ENCODE measurements at places on chromosomes 4 and X. TPM values are rescaled to one million over a fixed set of nuclear protein-coding genes. Genes with fewer than 3 reads are reported as not detected.

Gene GPAT3
- 9.8 TPM for total RNA-seq

- ATAC-seq, result peak; percentile 86
Measured at GRCh38 chrX:27966492-27966891, 14.8 kb downstream of the DCAF8L1 start.

GRCh38 chr4:3477750-3478430 lies 14.8 kb downstream of the DOK7 start:
- ATAC-seq, result no peak

Gene NXF2
- not detected for total RNA-seq

- no peak for ATAC-seq
Measured at GRCh38 chr4:174318829-174319764, 35.4 kb downstream of the CEP44 start.

DNA sequence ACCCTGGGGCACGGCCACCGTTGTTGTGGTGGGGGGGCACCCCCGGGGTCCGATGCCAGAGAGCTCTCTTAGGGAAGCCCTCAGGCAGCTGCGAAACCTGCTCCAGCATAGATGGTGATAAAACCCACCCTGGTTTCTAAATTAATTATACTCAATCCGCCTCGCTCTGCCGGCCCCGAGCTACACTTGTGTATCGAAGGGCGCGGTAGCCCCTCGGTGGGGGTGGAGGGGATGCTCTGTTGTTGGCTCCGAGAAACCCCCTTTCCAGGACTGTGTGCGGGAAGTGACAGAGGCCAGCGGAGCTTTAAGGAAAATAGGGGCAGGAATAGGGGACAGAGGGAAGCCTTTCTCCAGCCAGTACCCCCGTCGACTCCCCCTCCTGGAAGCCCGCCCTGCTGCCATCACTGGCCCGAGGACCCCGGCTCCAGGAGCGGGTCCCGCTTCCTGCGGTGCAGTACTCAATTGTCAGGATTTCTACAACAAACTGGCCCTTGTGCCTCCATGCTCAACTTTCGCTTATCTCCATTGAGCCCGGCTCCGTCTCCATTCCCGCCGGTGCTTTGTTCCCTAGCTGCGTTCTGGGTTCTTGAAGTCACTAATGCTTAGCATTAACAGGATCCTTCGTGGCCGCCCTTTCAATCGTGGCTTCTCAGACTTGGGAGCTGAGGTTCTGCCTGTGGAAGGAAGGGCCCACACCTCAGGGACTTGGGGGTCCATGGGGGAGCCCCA lies 408.2 kb downstream of the BCOR start:
- no peak for ATAC-seq

Gene NAA11
- not detected for total RNA-seq

- ATAC-seq, result no peak
Measured at GRCh38 chr4:119315036-119315435, 6.9 kb downstream of the FABP2 start.

DNA sequence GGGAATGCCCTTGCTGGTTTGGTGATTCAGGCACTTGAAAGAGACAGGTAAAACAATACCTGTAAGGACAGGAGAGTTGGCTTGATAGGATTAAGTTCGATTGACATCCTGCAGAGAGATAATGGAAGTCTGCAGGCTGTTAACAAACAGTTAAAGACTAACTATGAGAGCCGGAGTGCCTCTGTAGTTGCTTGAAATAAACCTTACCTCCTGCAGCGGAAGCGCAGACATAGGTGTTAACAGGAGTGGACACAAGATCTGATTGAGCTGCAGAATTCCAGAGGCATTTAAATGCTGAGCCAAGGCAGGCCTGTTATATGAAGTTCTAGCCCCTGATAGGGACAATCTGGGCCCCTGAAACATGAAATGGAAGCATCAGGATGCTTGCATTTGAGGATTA lies 416.7 kb upstream of the MAOA start:
- no peak for ATAC-seq

- no peak for ATAC-seq
Measured at GRCh38 chr4:27003642-27004113, 143.0 kb downstream of the STIM2 start.

GRCh38 chrX:11329021-11329420 lies 35.8 kb downstream of the AMELX start:
- peak; percentile 71 for ATAC-seq

GRCh38 chr4:102169345-102169744 lies 175.9 kb downstream of the SLC39A8 start:
- no peak for ATAC-seq

GRCh38 chrX:9286234-9286633 lies 178.6 kb upstream of the TBL1X start:
- no peak for ATAC-seq

DNA sequence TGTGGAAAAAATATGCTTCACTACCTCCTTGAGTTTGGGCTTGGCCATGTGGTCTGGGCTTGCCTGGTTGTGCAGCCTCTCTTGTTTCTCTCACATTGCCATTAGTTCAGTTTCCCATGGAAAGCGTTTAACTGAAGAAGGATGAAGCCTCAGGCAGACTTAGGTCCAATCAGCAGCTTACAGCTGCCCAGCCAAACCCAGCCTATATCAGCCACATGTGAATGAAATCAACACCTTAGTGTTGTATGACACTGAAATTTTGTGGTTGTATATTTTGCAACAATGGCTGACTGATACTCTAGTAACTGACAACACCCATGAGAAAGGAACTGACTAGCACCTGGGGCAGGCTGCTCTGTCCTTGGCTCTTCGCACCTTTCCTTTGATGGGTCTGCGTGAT lies 81.2 kb downstream of the KLF8 start:
- peak; percentile 69 for ATAC-seq

Gene GABRA4
- 0.56 TPM for total RNA-seq

Gene SMIM31
- not detected for total RNA-seq

- no peak for ATAC-seq
Measured at GRCh38 chr4:29459926-29460325, 1260.2 kb upstream of the PCDH7 start.

GRCh38 chr4:41537292-41537890 lies 566 bp upstream of the LIMCH1 start:
- no peak for ATAC-seq

DNA sequence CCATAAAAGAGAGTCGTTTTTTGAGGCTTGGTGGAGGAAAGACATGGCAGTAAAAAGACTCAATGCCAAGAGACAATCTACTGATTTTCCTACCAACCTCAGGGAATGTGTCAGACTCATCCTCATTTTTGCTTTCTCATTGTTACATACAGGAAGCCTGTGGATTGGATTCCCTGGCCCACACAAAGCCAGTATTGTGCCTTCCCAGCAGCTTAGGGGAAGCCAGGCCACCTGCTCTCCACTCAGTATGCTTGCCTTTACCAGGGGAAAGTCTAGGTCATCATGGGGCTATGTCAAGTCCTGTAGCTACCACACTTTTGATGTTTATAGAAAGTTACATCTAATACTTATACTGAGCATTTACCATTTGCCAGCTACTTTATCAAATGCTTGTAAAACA lies 11.0 kb downstream of the BMX start:
- no peak for ATAC-seq

Gene RHOXF2B
- not detected for total RNA-seq

Gene TEX13C
- total RNA-seq, result not detected

DNA sequence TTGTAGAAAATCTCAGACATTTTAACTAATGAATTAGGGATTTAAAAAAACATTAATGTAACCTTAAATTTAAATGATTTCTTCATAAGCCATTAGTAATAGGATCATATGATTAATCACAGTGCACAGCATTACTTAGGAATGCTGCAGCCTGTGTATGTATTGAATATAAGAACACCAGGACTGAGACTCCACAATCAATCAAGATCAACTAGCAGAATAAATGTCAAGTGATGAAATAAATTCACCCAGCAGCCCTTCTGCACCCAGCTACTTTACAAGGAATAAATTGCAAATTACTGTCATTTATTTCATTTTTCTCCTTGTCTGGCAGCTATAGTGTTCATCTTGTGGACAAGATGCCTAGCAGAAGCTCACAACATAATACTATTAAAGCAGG lies 46.5 kb downstream of the NEIL3 start:
- ATAC-seq, result peak; percentile 50

Gene GATB
- 22.8 TPM for total RNA-seq

Gene SPRY1
- total RNA-seq, result 16.0 TPM

Gene HTT-AS
- not detected for total RNA-seq

Gene ADH7
- total RNA-seq, result 120 TPM

DNA sequence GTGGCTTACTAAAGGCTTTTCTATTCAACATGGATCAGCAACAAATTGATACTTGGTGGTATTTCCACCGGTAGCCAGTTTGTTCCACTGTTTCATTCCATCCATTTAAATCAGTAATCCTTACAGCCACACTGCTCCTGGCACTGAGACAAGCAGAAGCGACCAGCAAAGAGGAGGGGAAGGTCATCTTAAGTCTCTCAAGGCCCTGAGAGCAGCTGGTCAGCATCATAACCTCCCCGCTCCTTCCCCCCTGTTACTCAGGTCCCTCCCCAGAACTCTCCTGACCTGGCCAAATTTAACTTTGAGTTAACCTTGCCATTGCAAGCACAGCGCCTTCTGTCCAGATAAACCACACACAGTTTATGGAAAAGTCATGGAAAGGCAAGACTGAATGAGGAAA lies 331.3 kb upstream of the KLF3 start:
- no peak for ATAC-seq

Gene PCSK1N
- total RNA-seq, result 0.36 TPM

- no peak for ATAC-seq
Measured at GRCh38 chr4:7655511-7656243, 220.9 kb upstream of the PSAPL1 start.

Gene DIPK2B
- 2.9 TPM for total RNA-seq

- ATAC-seq, result no peak
Measured at GRCh38 chrX:69318651-69319340, 153.5 kb upstream of the PJA1 start.

Measured in esophagus mucosa (tissue), 1 donor.